PC-9 (cell line): ENCODE measurements at places on chromosomes 1 and 21. TPM values are rescaled to one million over a fixed set of nuclear protein-coding genes. Genes with fewer than 3 reads are reported as not detected.

The TRAF3IP3 gene
- not detected in 2 replicates for total RNA-seq

- no peak for DNase-seq
These were observed 467.5 kb upstream of the CXADR start for GRCh38 chr21:17045214-17045853.

The IRF6 gene
- total RNA-seq, result 46.5 and 50.9 TPM in 2 replicates

The MCOLN2 gene
- total RNA-seq, result 0.23 TPM in 1 of 2 replicates, not detected in the other

- DNase-seq, result no peak
These were observed 99.4 kb downstream of the UCHL5 start for GRCh38 chr1:192959657-192960186.

GRCh38 chr1:235079443-235080296 lies 49.0 kb downstream of the TOMM20 start:
- DNase-seq, result peak; percentile 99

- DNase-seq, result peak; percentile 53
These were observed 30.7 kb upstream of the KIAA1614 start for GRCh38 chr1:180881806-180882509.

- no peak for DNase-seq
These were observed 59.1 kb downstream of the PTGFR start for GRCh38 chr1:78549891-78550290.

DNA sequence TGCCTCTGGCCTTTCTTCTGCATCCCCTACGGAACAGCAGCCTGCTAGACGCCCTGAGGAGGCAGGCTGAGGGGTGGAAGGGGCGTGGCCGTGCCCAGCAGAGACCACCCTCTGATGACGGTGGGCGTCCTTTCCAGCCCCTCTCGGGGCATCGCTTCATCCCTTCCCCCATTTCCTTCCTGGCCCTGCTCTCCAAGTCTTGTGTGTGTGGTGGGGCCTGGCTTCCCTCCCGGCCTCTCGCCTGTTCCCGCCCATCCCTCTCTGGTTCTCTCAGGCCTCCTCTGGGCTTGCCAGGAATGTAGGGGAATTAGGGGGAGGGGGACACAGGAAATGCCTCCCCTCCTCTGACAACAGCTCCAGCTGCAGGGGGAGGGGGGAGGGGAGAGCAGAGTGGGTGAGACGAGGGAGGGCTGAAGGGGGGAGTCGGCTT lies 51.1 kb downstream of the SKI start:
- DNase-seq, result no peak

- DNase-seq, result no peak
These were observed 1624.0 kb downstream of the AMY1C start for GRCh38 chr1:105373681-105374080.

The HEYL gene
- 0.17 and 0.35 TPM in 2 replicates for total RNA-seq

GRCh38 chr1:28933277-28933676 lies 18.9 kb downstream of the EPB41 start:
- DNase-seq, result no peak

DNA sequence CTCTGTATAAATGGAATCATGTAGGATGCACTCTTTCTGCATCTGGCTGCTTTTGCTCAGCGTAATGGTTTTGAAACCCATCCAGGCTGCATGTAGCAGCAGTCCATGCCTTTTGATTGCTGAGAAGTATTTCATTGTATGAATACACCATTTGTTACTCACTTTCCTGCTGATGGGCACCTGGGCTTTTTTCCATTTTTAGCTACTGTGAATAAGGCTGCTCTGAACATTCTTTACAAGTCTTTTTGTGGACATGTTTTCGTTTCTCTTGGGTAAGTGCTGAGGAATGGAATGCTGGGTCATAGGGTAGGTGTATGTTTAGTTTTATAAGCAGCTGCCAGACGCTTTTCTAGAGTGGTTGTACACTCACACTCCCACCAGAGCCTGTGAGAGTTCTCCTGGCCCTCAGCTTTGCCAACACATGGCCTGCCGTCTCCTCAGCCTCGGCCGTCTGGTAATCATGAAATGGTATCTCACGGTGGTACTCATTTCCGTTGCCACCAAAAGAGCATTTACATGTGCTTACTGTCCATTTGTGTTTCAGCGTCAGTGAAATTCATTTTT lies 22.7 kb downstream of the SLX9 start:
- no peak for DNase-seq

The KCNJ6 gene
- not detected in 2 replicates for total RNA-seq

- no peak for DNase-seq
These were observed 113.2 kb downstream of the PTGER3 start for GRCh38 chr1:70934194-70934961.

DNA sequence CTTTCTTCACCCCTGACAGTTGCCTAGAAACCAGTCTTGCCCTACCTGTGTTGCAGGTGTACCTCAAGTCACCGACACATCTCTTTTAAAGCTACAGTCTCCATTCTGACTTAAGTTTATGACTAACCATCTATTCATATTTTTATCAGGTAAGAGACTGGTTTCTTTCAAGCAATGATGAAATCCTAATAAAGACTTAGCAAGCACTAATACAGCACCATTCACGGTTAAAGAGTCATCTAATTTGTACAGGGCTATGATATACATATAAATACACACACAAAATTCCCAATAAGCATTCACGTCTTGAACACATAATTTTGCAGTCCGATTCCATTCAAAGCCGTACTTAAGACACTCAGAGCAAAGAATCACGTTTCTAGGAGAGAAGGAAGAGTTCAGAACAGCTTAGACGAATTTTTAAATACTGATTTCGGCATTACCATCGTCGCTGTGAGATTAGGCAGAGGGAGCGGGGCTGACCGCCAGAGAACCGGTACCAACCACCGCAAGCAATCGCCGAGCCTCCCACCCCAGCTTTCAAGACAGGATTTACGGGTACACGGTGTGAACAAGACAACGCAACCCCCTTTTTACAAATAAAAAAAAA lies 943 bp downstream of the ERRFI1 start:
- peak; percentile 78 for DNase-seq

- DNase-seq, result no peak
These were observed 94.5 kb downstream of the PRDM2 start for GRCh38 chr1:13794231-13795187.

The SLAMF9 gene
- 0.58 and 0.94 TPM in 2 replicates for total RNA-seq

DNA sequence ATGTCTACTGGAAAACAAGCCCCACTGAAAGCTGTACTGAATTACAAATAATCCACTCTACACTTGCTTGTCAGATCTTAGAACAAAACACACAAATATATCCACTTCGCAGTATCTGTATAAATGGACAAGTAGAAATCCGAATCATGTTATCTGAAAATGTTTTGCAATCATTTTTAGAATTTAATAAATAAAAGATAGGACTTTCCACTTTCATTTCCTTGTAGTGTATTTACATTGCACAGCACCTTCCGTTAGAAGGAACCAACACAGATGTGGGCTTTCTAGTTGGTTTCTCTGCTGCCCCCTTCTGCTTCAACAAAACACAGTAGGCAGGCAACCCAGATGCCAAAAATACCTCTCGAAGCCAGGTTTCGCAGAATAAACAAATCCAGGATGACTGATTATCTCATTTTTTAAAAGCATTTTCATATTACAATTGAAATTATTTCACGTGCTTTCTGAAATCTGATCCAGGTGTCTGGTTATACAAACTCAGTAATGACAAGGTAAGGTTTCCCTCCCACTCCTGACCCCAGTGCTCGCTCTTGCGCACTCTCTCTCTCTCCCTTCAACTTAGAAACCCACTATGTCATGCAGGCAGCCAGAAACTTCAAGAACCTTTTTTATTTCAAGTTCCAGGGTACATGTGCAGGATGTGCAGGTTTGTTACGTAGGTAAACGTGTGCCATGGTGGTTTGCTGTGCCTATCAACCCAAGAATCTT lies 389.9 kb downstream of the SMYD3 start:
- DNase-seq, result no peak

The OR2T33 gene
- total RNA-seq, result not detected in 2 replicates

The KDF1 gene
- total RNA-seq, result 20.5 and 21.3 TPM in 2 replicates

GRCh38 chr1:156076609-156077429 lies 5.4 kb downstream of the MEX3A start:
- no peak for DNase-seq

The MRPL24 gene
- total RNA-seq, result 74.1 and 85.3 TPM in 2 replicates

DNA sequence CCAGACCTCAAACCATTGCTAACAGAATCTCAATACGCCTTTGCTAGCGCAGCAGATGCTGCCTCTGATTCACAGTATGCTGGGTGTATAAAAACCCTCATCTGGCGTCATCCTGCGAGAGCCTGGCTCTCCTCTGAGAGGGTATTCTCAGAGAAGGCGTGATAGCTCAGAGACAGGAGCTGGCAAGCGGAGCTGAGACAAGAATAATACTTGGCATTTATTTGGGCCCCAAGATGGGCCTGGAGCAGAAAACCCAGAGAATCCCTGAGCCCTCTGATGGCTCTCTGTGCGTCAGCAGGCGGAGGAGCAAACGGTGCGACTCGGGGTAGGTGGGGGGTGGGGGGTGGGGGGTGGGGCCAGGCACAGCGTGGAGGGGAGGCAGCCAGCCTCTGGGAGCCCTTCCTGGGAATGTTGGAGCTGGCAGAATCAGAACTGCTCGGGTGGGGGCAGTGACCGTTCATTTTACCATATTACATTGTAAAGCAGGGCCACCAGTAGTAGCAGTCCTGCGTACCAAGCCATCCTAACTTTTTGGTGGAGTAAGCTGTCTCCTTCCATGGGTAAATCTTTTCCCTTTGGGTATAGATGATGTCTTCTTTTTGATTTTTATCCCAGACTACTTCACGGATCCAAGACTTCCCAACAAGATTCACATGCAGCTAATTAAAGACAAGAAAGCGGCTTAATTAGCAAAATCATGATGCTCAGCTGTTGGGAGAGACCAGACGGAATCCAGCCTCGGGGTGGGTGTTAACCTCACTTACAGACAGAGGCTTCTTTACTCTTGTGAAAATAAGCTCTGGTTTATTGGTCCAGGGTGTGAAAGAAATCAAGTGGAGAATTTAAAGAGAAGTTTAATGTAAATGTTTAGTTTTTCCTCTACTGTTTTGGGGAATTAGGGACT lies 7.1 kb downstream of the RIIAD1 start:
- DNase-seq, result no peak

GRCh38 chr21:17742181-17742580 lies 77.0 kb downstream of the C21orf91 start:
- DNase-seq, result peak; percentile 74

- no peak for DNase-seq
These were observed 29.7 kb downstream of the SERTAD4 start for GRCh38 chr1:210262167-210262896.

GRCh38 chr21:41360072-41360821 lies 1.6 kb upstream of the MX2 start:
- no peak for DNase-seq

DNA sequence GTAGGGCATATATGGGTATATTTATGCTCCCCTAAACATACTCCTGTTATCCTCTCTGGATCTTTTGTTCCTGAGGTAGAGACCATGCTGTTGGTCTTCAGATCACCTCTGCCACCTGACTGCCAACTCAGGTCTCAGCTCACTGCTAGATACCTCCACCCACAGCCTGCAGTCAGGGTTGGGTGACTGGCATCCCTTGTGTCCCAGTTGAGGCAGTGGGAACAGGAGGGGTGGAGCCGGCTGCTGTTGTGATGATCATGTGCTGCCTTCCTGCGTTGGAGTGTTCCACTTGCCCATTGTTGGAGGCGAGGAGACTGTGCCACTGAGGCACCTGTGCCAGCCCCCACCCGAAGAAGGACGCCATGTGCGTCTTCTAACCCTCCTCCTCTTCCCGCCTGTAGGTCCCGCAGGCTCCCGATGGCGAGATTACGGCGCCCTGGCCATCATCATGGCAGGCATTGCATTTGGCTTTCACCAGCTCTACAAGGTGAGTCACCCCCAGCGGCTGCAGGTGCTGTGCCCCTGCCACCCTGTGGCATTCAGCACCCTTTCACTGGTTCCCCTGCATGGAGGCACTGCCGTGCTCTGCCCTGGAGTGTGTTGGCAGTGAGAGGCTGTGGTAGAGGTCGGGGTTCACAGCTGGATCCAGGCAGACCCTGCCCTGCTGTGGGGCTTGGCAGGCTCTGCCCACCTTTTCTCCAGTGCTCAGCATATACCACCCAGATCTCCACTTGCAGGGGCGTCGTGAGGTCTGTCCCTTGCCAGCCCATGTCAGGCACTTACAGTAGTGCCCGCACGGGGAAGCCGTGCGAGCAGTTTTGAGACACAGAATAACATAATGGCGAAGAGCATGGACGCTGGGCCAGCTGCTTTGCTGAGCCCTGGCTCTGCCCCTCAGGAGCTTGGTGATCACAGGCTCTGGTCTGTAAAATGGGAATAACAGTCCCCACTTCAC lies 143.5 kb downstream of the PEX14 start:
- DNase-seq, result no peak

The RABIF gene
- 9.4 and 10.9 TPM in 2 replicates for total RNA-seq

GRCh38 chr21:44492567-44493385 lies 37.5 kb downstream of the LRRC3 start:
- no peak for DNase-seq

DNA sequence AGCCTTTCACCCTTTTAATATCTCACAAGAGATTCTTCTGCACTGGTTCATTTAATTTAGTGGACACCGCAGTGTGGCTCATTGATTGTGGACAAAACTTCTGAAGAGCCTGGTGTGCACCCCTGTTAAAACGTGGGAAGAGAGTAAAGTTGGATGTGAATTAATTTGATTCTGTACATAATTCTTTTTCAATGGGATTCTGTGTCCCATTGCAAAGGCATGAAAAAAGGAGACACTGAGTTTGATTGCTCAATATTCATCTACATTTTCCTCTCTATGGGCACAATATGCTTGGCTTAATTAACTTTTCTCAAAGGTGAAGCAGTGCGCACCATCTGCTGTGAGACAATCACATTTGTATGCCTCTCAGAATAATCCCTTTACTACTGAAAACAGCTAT lies 95.1 kb downstream of the BARHL2 start:
- no peak for DNase-seq

- no peak for DNase-seq
These were observed 39.4 kb downstream of the ZP4 start for GRCh38 chr1:237851210-237851845.

The MRPS14 gene
- 24.1 and 28.8 TPM in 2 replicates for total RNA-seq

The UBE2U gene
- total RNA-seq, result not detected in 2 replicates

The FCGR1A gene
- total RNA-seq, result not detected in 2 replicates

GRCh38 chr1:154481053-154481452 lies 21.0 kb upstream of the TDRD10 start:
- DNase-seq, result no peak

GRCh38 chr1:246283771-246284410 lies 223.2 kb downstream of the SMYD3 start:
- no peak for DNase-seq

The TRPM2 gene
- not detected in 2 replicates for total RNA-seq
